Effector memory CD4-positive, alpha-beta T cell (primary cell): ENCODE measurements at places on chromosomes 6 and 20.

DNA sequence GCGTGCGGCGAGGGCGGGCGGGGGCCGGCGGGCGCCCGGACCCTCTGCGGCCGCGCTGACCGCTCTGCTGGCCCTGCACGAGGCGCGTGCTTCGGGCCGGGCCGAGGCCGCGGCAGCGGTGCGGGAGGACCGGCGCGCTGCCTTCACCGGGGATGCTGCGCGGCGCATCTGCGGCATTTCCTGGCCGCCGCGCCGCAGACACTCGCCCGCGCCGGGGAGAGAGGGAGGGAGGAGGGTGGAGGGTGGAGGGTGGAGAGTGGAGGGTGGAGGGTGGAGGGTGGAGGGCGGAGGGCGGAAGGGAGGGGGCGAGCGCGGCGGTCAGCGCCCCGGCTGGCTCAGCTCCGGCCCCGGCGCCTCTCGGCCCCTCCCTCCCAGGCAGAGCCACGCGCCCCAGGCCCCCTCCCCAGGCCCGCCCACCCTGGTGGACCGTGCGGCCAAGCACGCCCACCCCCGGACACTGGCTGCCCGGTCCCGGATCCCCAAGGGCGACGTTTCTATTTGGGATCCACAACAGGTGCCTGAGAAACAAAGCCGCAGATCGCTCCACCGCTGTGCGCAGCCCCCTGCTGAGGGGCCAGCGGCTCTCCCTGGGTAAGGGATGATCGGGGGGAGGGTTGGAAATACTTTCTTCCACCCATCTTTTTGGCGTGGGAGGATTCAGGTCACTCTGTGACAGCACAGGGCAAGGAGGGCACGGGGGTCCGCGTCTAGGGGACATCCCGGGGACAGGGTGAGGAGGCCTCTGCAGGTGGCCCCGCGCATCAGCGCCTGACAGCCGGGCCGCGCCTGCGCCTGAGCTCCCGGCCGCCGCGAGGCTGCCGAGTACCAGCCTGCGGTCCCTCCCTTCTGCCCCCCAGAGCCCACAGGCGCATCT, 111.2 kb upstream of the BEND6 start:
- DNase-seq = no peak

GRCh38 chr20:44536175-44536574, 14.3 kb upstream of the SERINC3 start:
- DNase-seq = no peak

DNA sequence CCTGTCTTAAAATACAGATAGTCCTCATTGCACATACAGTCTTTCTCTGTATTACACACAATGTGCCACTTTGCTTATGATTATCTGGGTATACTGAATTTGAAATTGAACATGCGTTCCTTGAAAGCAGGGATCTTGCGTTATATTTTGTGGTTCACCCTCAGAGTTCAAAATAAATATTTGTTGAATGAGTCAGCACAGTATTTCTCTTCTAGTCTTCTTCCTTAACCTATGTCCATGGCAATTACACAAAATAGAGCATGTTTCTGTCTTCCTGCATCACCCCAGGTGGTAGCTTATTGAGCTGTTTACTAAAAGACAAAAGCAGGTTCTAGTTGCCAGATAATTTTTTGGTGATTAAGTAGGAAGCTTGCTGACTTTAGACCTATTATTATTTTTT, 272.9 kb upstream of the FERMT1 start:
- DNase-seq = no peak

GRCh38 chr6:4164117-4164442, 28.7 kb upstream of the ECI2 start:
- no peak for DNase-seq

DNA sequence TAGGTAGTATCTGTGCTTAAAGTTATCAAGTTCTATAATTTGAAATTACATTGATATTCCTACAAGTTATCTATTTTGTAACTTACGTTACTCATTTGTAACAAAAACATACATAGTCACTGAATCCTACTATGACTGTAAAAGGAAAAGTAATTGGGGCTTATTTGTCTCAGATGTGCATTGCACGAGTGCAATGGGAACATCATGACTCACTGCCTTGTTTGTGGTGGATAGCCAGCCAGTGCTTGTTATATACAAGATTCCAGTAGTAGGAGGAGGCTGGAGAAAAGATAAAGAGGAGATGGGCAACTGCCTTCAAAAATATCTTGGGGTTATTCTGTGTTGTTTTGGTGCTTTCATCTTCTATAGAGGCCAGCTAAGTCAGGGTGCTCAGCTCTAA, 164.1 kb downstream of the RNF144B start:
- no peak for DNase-seq

DNA sequence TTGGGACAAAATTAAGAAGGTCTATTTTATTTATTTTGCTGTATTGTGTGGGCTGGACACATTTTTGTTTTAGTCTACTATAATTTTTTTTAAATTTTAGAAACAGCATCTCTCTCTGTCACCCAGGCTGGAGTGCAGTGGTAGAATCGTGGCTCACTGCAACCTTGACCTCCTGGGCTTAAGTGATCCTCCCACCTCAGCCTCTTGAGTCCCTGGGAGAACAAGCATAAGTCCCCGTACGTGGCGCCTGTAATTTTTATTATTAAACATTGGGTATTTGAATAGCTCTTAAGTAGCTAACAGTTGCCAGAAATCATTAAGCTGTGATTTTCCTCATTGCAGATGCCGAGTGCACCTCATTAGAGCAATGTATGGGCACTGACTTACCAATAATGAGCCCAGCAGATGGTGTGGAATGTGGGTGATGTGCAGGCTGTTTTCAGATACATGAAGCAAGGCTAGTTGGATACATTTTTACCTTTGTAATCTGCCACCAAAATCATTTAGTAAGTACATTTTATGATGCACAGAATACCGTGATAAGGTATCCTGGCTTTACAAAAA, 10.3 kb upstream of the MAS1 start:
- no peak for DNase-seq

- DNase-seq = no peak
Observed at GRCh38 chr6:4647414-4648365, 128.5 kb upstream of the CDYL start.

GRCh38 chr6:158040051-158040803, 58.6 kb downstream of the SYNJ2 start:
- DNase-seq = no peak

DNA sequence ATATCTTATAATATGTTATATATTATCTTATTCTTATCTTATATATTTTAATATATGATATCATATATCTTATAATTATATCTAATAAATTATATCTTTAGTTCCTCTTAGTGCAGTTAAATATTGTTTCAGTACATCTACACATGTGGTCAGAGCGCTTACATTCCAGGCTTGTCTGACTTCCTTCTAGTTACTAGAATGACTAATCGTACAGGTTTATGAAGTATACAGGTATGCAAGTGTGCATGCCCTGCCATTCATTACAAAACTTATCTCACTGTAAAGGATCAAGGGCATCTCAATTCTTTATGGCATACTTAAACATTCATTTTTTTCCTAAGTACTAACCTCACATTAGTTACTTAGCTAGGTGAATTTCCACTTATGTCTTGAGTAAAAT, 1278.0 kb upstream of the MAP3K7 start:
- DNase-seq = no peak

DNA sequence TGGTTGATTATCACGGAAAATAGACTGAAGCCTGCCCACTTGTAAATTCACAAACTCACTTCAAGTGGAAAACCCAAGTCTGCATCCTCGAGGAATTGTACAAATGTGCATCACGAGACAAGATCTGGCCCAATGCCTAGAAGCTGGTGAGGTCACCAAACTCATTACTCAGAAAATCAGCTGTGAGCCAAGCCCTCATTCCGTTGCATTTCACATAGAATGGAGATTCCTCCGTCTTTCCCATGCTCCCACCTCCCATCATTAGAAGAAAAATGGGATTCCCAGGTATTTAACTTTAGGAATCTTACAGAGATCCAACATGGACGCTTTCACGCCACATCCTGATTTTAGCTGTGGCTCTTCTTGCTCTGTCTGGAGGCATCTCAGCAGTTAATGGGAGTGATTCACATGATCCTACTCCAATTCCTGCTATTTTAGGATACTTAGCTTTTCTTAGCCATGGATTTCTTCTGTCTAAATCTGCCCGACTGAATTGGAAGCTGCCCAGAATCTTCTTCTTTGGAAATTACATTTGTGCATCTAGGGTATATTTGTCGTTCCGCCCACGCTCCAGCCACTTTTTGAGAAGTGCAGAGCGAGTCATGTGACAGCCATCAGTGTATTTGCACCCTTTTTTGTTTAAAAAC, 68.7 kb upstream of the STMND1 start:
- no peak for DNase-seq

GRCh38 chr6:31336896-31337496, 20.0 kb downstream of the HLA-B start:
- no peak for DNase-seq

DNA sequence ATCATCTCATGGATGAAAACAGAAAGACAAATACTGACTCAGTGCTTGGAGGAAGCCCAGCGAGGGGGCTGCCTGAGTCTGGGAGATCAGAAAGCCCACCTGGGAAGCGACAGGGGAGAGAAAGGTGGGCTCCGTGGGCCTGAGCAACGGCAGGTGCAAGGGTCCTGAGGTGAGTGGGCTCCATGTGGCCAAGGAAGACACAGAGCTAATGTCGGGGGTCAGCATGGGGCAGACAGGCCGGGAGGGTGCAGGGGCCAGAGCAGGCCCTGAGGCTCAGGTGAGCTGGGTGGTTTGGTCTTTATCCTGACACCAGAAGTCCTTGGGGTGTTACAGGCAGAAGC, 18.8 kb downstream of the APCDD1L start:
- no peak for DNase-seq

- no peak for DNase-seq
Observed at GRCh38 chr20:36446557-36446956, 94.8 kb upstream of the MYL9 start.

DNA sequence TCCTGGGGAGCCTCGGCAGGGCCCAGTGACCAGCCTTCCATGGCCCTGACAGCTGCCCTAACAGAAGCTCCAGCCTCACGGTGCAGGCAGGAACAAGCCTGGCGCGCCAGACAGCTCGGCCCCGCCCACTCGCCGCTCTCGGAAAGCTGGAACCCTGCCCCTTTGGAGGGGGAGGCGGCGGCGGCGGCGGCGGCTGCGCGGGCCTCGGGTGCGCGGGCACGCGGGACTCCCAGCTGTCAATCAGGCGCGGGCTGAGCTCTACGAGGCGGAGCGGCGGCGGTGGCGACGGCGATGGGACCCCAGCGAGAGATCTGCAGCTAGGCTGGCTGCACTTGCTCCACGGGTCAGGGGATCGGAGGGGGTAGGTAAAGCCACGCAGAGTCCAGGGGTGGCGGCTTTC, at the start of gene NRSN1:
TSS of gene NRSN1 (plus strand) at position 236 of the 400 bp plus-strand sequence. CDS start 8,113 bp downstream, outside the sequence.
- DNase-seq = no peak

- no peak for DNase-seq
Observed at GRCh38 chr6:134315189-134315588, 2.7 kb downstream of the SGK1 start.

DNA sequence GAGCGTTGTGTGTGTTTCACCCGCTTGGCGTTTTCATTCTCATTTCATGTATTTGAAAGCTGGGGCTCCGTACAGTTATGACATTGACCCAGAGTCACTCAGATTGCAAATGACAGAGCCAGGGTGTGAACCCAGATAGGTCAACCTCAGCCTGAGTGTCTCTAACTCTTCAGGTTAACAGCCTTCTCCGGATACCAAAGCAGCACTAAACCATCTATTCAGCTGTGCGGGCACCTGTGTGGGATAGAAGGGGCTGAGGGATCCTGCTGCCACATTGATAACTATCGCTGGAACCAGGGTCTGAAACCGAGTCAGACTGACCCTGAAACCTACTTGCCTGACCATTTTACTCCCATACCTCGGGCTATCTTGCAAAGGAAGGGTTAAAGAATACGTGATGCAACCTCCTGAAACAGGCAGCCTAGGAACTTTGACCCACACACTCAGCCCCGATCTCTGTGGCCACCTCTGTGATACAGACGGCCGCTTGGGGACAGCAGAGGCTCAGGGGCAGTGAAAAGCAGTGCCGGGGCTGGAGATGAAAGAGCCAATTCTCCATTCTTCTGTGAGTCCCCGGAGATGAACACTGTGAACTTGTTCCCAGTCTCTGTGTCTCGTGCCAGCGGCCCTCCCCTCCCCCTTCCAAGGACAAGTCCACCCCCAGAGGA, 233.5 kb upstream of the QKI start:
- DNase-seq = no peak

- DNase-seq = no peak
Observed at GRCh38 chr6:149443411-149444181, 41.2 kb downstream of the ZC3H12D start.

DNA sequence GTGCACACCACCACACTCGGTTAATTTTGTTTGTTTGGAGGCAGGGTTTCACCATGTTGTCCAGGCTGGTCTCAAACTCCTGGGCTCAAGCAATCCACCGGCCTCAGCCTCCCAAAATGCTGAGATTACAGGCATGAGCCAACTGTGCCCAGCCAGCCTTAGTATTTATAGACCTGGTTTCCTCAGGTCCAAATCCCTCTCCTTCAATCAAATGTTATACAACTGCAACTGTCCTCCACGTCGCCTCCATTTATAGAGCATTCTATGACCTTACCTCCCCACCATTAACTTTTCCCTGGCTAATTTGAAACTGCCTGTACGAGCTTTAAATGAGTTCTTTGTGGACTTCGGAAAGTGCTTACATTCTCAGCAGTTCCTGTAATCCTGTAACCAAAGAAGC, 39.3 kb upstream of the IPCEF1 start:
- no peak for DNase-seq

- DNase-seq = no peak
Observed at GRCh38 chr6:4812068-4812467, 35.9 kb downstream of the CDYL start.

- DNase-seq = no peak
Observed at GRCh38 chr20:63659370-63659769, 1.3 kb downstream of the RTEL1 start.

DNA sequence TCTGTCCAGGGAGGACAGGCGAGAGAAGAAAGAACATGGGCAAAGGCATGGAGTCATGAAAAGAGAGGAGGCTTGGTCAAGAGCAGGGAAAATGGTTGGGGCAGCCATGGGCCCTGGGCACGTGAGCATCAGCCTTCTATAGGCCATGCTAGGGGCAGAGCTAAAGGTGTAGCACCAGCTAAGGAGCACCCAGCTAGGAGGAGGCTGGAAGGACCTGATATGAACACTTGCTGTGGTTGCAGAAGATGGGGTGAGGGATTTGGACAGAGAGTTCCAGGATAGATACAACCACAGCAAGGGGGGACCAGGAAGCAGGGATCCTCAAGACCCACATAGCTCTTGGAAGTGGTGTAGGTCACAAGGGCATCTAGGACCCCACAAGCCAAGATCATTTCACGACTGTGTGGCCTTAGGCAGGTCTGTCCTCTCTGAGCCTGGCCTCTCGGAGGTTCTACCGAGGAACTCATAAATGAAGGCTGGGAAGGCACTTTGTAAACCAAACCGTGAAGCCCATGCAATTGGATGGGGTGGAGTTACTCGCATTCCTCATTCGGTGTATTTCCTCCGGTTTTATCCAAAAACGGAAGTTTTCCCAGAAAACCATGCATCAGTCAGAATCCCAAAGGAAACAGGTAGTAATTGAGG, 74.0 kb upstream of the TOP1 start:
- no peak for DNase-seq

- no peak for DNase-seq
Observed at GRCh38 chr6:140427842-140428241, 1053.4 kb upstream of the CITED2 start.
